ENCODE measurements at places on chromosomes 11 and 22. TPM values are rescaled to one million over a fixed set of nuclear protein-coding genes. Genes with fewer than 3 reads are reported as not detected.

DNA sequence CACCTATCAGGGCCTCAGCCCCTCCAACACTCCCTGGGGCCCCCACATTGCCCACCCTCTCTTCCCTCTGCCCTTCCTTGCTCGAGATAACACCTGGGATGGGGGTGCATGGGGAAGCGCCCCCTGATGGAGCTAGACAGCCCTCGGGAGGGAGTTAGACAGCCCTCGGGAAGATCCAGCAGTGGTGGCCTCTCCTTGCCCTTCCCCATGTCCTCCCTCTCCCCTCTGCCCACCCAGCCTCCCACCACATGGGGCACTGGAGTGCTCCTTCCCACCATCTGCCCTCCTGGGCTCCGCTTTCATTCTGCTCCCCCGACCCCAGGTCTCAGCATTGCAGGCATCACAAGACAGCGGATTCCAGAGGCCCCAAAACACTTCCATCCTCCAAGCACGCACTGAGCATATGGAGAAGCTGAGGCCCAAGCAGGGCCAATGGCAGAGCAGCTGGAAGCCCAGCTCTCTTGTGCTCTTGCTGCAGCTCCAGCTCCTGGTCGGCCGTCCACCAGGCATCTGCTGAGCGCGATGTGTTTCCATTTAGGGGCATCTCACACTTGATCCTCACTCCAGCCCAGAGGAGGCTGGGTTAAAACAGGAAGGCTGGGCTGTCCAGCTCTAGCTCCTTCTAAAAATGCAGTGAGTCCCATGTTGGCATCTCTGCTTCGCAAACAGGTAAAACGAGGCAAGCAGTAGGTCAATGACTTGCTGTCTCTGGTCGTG is 65.6 kb downstream of the IGLL1 start:
- no peak overlapping the region for H3K27ac ChIP-seq
- no peaks in the 10 kb centered on the region for H3K4me1 ChIP-seq
- H3K27me3 ChIP-seq: no peaks in the 10 kb centered on the region
- peak; percentile 61 for DNase-seq
- no peaks in the 10 kb centered on the region for H3K36me3 ChIP-seq

DNA sequence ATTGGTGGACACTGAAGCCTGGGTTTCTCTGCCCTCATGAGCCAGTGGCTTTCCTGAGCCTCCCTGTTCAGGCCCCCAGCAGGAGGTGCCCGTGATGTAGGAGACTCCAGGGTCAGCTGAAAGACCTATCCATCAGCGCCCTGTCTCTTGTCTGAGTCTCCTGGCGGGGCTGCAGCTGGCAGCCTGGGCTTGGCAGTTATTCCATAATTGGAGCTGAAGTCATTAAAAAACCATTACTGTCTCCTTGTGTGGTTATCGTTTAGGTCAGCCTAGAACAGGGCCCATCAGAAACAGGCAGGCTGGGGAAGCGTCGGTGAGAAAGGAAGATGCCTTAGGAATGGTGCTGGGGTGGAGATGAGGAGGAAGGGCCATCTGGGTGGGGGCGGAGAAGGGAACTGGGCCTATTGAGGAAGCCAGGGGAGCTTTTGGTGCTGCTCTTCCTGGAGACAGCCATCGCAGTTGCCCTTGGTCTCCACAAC is 5.0 kb downstream of the TUB start:
- peaks cover 11% of the 10 kb centered on the region for H3K4me1 ChIP-seq
- peak; percentile 74 for DNase-seq
- H3K27me3 ChIP-seq: no peaks in the 10 kb centered on the region
- no peaks in the 10 kb centered on the region for H3K36me3 ChIP-seq
- no peak overlapping the region for H3K27ac ChIP-seq
- no peak overlapping the region for H3K4me3 ChIP-seq

DNA sequence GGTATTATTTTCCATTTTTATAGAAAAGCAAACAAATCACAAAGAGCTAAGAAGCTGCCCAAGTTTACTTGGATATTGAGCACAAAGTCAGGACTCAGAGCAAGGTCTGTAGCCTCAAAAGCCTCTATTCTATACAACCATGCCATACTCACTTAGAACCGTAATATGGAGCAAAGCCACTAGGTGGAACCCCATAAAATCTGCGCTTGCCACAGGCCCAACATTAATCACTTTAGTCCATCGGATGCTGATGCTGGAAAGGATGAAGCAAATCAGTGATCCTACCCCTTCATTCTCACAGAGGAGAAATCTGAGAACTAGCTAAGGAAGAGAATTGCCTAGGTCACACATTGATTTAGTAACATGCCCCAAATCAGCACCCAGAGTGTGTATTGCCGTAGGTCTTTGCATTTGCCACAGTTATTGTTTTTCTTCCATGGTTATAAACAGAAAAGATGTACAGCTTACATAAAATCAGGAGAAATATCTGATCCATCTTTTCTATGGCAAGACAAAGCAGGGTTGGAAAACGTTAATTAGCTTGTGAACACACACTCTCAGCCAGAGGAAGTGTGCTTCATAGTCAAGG is 56.7 kb upstream of the RAB38 start:
- no peak overlapping the region for H3K4me3 ChIP-seq
- no peaks in the 10 kb centered on the region for H3K27me3 ChIP-seq
- H3K27ac ChIP-seq: no peak overlapping the region
- DNase-seq: peak; percentile 60

DNA sequence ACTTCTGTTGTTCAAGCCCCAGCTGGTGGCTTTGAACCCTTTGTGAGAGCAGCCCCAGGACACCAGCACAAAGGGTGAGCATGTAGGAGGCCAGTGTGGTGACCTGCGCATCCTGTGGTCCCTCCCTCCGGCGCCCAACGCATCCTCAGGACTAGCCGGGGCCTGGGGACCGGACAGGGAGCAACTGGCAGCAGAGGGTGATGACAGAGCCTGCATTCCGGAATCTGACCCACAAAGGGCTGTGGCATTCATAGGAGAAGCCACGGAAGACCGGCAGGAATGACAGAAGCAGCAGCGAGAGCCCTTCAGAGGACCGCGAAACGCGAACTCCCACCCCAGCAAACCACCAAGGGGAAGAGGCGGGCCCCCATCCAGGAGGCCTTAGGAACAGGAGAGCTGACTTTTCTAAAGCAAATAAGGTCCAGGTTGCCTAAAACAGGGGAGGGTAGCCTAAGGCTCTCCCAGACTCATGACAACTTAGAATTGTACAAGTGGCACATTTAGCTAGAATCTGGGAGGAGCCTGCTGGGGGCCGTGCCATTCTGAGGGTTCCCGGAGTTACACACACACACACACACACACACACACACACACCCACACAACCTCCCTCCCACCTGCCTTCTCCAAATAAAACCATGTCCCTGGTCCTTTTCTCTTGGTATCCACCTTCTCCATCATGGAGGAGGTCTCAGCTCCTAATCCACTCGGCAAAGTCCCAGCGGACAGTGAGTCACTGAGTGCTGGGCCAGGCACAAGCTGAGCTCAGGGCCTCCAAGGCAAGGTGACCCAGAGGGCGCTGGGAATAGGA is 232.7 kb downstream of the CTTN start:
- DNase-seq: peak; percentile 41
- H3K4me3 ChIP-seq: no peak overlapping the region
- no peaks in the 10 kb centered on the region for H3K36me3 ChIP-seq
- H3K4me1 ChIP-seq: no peaks in the 10 kb centered on the region

GRCh38 chr11:116124922-116125714 is 620.9 kb upstream of the CADM1 start:
- no peak overlapping the region for H3K4me3 ChIP-seq
- H3K4me1 ChIP-seq: no peaks in the 10 kb centered on the region
- no peaks in the 10 kb centered on the region for H3K36me3 ChIP-seq
- no peaks in the 10 kb centered on the region for H3K27me3 ChIP-seq

GRCh38 chr11:83014951-83015350 is 56.7 kb downstream of the RAB30 start:
- H3K27ac ChIP-seq: no peak overlapping the region
- H3K4me3 ChIP-seq: no peak overlapping the region
- H3K4me1 ChIP-seq: peaks cover 29% of the 10 kb centered on the region

DNA sequence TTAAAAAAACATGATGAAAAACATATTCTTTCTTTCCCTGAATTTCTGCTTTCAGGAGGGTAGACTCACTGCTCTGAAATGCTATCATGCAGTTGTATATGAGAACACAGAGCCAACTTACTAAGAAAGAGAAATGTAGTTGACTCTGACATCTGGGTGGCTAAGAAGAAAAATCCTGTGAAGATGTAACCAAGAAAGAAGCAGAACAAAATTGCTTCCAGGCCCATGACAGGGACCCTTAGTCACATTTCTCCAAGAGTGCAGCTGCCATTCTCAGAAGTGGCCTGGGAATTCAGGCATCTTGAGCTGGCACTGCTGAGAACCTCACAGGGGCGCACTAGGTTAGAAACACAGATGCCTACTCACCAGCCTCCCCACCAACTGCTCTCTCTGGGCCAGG is 73.6 kb downstream of the RPL27A start:
- peaks cover 25% of the 10 kb centered on the region for H3K4me1 ChIP-seq
- H3K27ac ChIP-seq: peak overlapping the region; percentile 48
- peak; percentile 79 for DNase-seq
- no peak overlapping the region for H3K4me3 ChIP-seq
- no peaks in the 10 kb centered on the region for H3K27me3 ChIP-seq
- H3K36me3 ChIP-seq: no peaks in the 10 kb centered on the region

DNA sequence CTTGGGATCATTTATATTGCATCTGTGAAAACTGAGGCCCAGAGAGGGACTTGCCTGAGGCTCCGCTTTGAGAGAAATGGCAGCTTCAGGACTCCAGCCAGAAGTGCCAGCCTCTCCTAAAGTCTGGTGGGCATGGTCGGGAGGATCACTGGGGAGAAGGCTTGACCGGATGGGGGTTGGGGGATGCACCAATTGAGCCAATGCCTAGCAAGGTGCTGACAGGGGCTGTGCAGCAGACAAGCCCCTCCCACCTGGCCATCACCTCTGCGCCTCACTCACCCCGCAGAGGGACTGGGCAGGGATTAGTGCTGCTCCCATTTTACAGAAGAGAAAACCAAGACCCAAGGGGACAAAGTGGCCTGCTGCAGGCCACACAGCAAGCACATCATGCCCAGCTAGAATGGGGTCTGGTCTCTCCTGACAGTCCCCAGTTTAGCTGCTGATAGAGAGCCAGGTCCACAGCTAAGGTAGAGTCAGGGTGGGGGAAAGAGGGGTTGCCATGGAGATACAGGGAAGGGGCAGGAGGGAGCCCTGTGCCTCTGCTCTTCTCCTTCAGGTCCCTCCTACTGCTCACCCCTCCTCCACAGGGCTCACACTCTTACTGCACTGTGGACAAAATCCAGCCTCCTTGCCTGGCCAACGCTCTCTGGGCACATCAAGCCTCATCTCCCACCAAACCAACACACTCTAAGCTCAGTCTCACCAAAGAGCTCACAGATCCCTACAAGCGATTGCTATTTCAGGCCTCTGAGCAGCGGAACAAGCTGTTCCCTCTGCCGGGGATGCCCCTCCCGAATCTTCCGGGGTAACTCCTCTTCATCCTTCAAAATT is 29.5 kb downstream of the TEF start:
- peak; percentile 73 for DNase-seq
- peaks cover 18% of the 10 kb centered on the region for H3K4me1 ChIP-seq
- no peaks in the 10 kb centered on the region for H3K27me3 ChIP-seq
- no peak overlapping the region for H3K4me3 ChIP-seq
- H3K36me3 ChIP-seq: no peaks in the 10 kb centered on the region

- no peak overlapping the region for H3K4me3 ChIP-seq
- peaks cover 5% of the 10 kb centered on the region for H3K27me3 ChIP-seq
- H3K27ac ChIP-seq: no peak overlapping the region
- H3K4me1 ChIP-seq: no peaks in the 10 kb centered on the region
- DNase-seq: no peak
Observed at GRCh38 chr22:50101870-50102565, 12.2 kb downstream of the MOV10L1 start.

DNA sequence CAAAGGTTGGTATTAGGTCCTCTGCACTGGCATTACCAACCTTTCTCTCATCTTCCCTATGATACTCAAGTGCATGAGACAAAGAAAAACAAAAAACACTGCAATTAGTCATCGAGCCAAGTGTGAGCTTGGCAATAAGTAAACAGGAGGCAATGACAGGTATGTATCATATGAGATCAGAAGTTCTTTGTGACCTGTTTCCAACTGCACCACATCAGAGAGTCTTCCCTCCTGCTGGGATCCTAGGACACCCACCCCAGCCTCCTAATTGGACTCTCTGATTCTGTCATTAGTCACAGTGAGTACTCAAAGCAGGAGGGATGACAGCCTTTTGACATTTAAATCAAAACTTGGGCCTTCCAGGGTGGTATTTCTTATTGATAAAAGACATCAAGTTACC is 7.8 kb upstream of the JAML start:
- H3K27ac ChIP-seq: no peak overlapping the region
- no peaks in the 10 kb centered on the region for H3K36me3 ChIP-seq
- H3K4me3 ChIP-seq: no peak overlapping the region
- H3K4me1 ChIP-seq: no peaks in the 10 kb centered on the region
- H3K27me3 ChIP-seq: peaks cover 5% of the 10 kb centered on the region

DNA sequence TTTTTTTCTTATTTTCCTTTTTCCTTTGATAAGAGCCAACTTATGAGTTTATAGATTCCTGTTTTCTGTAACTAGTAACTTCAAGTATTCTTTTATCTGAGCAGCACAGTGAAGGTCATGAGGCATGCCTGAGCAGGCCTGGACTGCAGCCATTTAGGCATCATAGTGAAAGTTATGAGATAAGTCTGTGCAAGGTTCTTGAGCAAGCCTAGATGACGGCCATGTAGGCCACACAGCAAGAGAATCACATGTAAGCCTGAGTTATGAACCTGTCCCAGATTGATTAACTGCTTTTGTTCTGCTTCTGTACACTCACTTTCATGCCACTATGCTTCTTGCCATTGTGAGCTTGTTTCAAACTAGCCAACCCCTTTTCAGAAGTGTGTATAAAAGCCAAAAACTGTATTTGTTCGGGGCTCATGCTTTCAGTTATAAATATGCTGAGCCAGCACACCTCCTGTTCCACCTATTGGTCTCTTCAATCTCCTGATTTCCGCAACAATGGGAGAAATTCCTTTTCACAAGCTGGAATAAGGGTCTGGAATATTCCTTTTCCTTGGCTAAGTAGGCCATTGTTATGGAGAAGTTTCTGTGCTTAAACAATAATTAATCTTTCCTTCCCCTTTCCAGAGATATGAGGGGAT is 745.7 kb downstream of the FAM181B start:
- no peaks in the 10 kb centered on the region for H3K4me1 ChIP-seq
- H3K27me3 ChIP-seq: no peaks in the 10 kb centered on the region
- H3K4me3 ChIP-seq: no peak overlapping the region
- no peaks in the 10 kb centered on the region for H3K36me3 ChIP-seq

DNA sequence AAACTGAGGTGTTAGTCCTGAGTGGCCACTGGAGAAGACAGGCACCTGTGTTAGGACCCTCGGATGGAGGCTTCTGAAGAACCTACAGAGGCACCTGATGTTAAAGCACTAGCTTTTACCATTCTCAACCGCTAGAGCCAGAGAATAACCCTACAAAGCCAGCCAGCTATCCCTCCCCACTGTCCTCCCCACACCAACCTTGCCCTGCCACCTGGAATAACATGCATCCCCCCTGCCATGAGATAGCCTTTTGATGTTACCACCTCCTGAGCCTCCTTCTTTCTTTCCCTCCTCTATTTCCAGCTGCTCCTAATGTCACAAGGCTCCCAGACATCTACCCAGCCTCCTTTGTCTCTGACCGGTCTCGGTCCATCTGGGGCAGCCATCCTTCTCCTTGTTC is 28.1 kb downstream of the COMMD9 start:
- H3K4me3 ChIP-seq: no peak overlapping the region
- H3K4me1 ChIP-seq: no peaks in the 10 kb centered on the region
- H3K27me3 ChIP-seq: peaks cover 25% of the 10 kb centered on the region
- no peak overlapping the region for H3K27ac ChIP-seq
- no peak for DNase-seq

Gene RASL10A
- total RNA-seq: not detected

Gene TIMP3
- 1,020 TPM for total RNA-seq

Gene TMEM191C
- total RNA-seq: 0.59 TPM

Gene P2RY6
- total RNA-seq: 0.72 TPM

Gene MIOX
- under 0.01 TPM for total RNA-seq

Gene SLC6A5
- total RNA-seq: not detected

Gene SLC22A12
- not detected for total RNA-seq
